ENCODE measurements at places on chromosomes 12 and 14.

GRCh38 chr12:47317175-47317915, 237.6 kb upstream of the AMIGO2 start:
- DNase-seq = peak; percentile 46

- DNase-seq = no peak
These were observed 136.3 kb downstream of the AEBP2 start for GRCh38 chr12:19575337-19576243.

GRCh38 chr14:101222362-101223070, 319.0 kb upstream of the RTL1 start:
- DNase-seq = no peak

DNA sequence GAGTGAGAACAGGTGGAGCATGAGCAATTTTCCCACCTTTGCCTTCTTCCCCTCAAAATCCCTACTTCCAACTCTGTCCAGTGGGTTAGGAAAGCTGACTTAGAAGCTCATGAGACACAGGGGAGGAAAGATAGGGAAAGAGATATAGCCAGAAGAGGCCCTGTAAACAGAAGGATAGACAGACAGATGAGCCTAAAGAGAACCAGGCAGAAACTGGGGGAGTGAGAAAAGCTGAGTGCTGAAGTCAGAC, 5.0 kb downstream of the AJUBA start:
- DNase-seq = no peak

GRCh38 chr12:113870035-113870434, 96.1 kb downstream of the RBM19 start:
- DNase-seq = no peak
